Forelimb muscle (tissue), 1 donor: ENCODE measurements at places on chromosomes 11 and 22.

GRCh38 chr11:102421261-102421660 lies 31.3 kb downstream of the TMEM123 start:
- peak; percentile 38 for DNase-seq

- no peak for DNase-seq
These were observed 1.2 kb downstream of the ACRV1 start for GRCh38 chr11:125679397-125679796.

- DNase-seq, result no peak
These were observed 2.5 kb upstream of the SUSD2 start for GRCh38 chr22:24178502-24179440.

DNA sequence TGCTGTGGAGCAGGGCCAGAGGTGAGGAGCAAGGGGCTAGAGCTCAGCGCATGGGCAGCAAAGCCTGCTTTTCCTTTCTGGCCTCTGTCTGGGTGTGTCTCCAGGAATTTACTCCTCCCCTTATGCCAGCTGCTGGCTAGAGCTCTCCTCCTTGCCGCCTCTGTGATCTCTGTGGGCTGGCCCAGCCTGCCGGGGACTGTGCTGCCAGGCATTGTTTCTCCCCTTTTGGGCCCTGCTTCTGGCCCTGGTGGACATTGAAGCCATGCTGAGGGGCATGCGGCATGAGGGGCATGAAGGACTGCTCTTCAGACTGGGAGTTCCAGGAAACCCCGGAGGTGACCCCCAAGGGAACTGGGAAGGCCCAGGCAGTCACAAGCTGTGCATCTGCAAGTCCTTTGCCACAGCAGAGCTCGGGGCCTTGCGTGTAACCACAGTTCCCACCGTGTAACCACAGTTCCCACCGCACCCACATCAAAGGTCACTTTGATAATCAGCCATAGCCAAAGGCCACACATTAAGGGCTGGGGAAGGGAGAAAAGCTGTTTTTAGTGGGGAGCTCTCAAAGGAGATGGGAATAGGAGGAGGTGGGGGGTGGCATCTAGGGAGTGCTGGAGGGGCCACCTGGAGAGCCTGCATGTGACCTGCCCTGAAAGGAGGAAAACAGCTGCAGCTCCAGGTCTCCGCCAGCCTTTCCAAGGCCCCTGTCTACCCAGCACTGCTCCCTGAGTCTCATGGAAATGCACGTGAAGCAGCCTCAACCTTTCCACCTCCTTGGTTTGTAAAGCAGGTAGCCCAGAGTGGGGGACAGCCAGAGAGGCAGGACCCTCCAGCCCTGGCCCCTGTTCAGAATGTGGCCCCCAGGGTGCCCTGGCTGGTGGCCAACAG lies 62.3 kb downstream of the PPFIBP2 start:
- no peak for DNase-seq

GRCh38 chr11:19774817-19775580 lies 62.4 kb downstream of the NAV2 start:
- DNase-seq, result no peak

GRCh38 chr11:29485641-29486040 lies 531.2 kb downstream of the KCNA4 start:
- no peak for DNase-seq

GRCh38 chr11:44031549-44031948 lies 16.2 kb upstream of the ACCSL start:
- DNase-seq, result no peak
